ENCODE measurements at places on chromosomes 11 and 22.

GRCh38 chr11:134556186-134556585 is 144.1 kb upstream of the B3GAT1 start:
- DNase-seq = no peak

GRCh38 chr11:65873318-65874156 is 937 bp upstream of the EFEMP2 start:
- DNase-seq = peak; percentile 96

DNA sequence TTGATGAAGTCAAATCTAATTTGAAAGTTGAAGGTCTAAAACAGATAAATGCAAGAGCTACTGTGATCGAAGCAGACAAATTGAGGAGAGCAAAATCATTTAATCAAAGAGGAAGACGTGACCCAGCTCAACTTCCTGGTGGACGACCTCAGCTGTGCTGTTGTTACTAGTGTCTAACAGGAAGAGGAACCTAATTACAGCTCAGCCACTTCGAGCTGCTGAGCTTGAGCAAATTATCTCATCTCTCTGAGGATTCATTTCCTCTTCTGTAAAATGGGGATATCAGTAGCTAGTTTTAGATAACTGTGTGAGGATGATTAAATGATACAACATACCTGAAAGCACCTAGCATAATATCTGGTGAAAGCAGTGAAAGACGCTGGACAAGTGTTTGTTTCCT is 48.6 kb upstream of the OLFML1 start:
- DNase-seq = no peak

DNA sequence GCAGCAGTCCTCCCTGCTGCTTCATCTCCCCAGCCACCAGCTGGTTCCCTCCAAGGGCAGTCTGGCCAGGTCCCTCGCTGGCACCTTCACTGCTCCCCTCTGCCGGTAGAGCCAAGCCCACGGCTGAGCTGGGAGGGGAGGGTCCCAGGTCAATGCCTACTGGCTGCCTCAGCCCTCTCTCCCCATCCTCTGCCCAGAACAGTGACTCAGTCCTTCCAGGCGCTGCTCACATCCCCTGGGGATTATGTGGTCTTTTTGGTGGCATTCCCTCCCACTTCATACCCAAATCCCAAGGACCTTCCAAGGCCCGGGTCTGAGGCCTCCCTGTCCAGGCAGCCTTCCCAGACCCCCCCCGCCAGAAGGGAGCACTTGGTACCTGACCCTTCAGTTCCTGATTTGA is 44.9 kb downstream of the WNT7B start:
- DNase-seq = no peak

GRCh38 chr22:48902001-48902869 is 925.4 kb downstream of the BRD1 start:
- no peak for DNase-seq

- DNase-seq = no peak
Observed at GRCh38 chr22:46695346-46696228, 42.5 kb downstream of the CERK start.

GRCh38 chr22:19275513-19275912 is 16.0 kb downstream of the CLTCL1 start:
- no peak for DNase-seq

- DNase-seq = peak; percentile 77
Observed at GRCh38 chr11:120334894-120335462, 1.2 kb upstream of the ARHGEF12 start.
